NCI-H1694 (cell line): ENCODE measurements at places on chromosomes 11 and 22.

GRCh38 chr11:4991060-4991459 is 3.6 kb upstream of the OR51L1 start:
- DNase-seq: no peak

- peak; percentile 88 for DNase-seq
Observed at GRCh38 chr11:57761301-57762234, at the start of gene CTNND1. Gene CTNND1, plus strand, starts transcription at chr11:57761802. Its CDS starts 29,677 bp downstream, at chr11:57791479.

GRCh38 chr22:17411213-17411612 is 42.0 kb downstream of the CECR2 start:
- peak; percentile 94 for DNase-seq

DNA sequence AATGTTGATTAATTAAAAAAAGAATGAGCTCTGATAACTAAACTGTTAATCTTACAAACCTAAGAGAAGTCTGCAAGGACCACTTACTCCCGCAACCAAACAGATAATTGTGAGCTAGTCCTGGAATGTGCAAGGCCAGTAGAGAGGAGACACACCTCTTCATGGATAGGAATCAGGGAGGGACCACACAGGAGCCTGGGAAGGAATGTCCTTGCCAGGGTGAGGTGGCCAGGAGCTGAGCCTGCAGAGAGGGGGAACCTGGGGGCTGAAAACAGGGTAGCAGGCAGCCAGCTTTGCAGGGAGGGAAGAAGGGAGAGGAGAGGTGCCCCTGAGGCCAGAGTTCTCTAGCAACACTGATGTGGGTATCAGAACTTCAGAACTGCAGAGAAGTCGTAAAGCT is 9.4 kb upstream of the NLRP10 start:
- no peak for DNase-seq

GRCh38 chr11:116613206-116613875 is 159.4 kb downstream of the BUD13 start:
- DNase-seq: peak; percentile 40

DNA sequence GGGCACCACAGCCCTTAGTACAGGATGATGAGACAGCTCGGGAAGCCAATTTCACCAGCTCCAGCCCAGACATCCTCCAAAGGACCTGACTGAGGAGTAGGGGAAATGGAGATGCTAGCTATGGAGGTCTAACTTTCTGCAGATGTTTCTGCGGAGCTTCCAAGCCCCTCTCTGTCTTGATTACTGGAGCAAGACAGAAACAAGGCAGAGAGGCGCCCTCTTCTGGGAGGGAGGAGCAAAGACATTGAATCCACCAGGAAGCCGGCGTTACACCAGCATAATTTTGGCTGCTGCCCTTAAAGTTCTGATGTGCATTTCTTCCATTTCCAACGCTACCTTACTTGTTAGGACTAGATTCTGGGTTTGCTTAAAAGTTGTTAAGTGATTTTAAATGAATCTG is 107.3 kb upstream of the HSD17B12 start:
- DNase-seq: peak; percentile 36

- DNase-seq: peak; percentile 33
Observed at GRCh38 chr22:43152357-43153071, 1.2 kb downstream of the TSPO start.

GRCh38 chr11:112762707-112763090 is 198.5 kb upstream of the NCAM1 start:
- no peak for DNase-seq

DNA sequence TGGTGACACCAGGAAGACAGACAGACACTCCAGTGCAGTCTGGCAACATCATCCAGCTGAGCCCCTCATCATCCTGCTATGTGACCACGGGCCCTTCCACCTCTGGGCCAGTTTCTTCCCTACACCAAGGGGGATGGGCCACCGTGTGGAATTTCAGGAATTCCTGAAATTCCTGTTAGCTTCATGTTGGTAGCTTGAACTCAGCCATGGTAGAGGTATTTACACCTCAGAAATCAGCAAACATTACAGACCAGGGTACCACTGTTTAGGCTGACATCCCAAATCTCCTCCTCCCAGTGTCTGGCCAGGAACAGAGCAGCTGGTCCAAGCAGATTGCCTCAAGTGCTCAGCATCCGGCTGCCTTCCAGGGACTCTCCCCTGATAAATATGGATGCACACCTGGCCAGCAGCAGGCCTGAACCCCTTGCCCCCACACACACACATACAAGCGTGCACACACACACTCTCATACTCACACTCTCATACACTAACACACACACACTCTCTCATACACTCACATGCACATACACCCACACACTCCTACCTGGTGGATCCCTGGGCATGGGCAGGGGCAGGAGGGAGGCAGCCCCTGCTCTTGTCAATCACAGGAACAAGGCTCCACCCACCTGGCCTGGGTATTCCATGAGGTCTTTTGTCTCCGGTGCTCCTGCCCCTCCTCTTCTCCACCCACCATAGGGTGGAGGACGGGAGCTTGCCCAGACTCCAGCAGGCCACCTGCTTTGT is 85.2 kb downstream of the BUD13 start:
- no peak for DNase-seq

- no peak for DNase-seq
Observed at GRCh38 chr11:106420048-106420665, 342.7 kb downstream of the AASDHPPT start.

- DNase-seq: no peak
Observed at GRCh38 chr11:120719348-120719747, 207.8 kb downstream of the GRIK4 start.

GRCh38 chr22:36220451-36220921 is 18.8 kb downstream of the APOL2 start:
- DNase-seq: peak; percentile 4

DNA sequence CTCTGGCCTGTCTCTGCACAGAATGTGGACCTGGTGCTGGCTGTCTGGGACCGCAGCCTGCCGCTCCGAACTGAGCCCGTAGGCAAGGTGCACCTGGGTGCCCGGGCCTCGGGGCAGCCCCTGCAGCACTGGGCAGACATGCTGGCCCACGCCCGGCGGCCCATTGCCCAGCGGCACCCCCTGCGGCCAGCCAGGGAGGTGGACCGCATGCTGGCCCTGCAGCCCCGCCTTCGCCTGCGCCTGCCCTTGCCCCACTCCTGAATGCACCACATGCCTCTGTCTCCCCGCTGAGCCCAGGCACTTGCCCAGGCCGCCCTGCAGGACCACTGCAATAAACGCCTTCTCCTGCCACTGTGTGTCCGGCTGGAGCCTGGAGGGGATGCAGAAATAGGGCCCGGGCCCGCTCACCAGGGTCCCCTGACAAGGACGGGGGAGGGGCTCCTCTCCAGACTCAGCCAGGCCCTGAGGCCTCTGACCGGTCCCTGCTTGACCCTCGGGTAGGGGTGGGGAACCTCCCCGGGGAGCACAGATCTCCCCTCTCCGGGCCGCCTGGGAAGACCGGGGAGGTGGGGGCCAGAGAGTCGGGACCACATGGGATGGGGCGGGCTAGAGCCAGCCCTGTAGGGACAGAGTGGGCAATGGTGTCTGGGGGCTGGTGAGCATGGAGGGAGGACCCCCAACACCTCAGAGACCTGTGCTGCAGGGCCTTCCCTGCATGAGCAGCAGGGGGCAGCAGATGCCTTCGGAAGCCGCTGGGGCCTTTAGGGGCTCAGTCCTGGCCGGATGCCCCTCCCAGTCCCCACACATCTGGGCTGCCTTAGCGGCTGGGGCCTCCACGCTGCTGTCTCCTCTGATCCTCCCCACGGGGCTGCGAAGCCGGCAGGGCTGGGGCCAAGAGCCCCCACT is 1.4 kb upstream of the TNNI2 start:
- no peak for DNase-seq

GRCh38 chr11:131471976-131472375 is 101.6 kb downstream of the NTM start:
- no peak for DNase-seq

GRCh38 chr22:33697640-33698039 is 222.6 kb downstream of the LARGE1 start:
- DNase-seq: no peak

GRCh38 chr11:95279921-95280868 is 49.2 kb upstream of the SESN3 start:
- no peak for DNase-seq

GRCh38 chr11:72552399-72552910 is 118.1 kb upstream of the CLPB start:
- DNase-seq: no peak

- DNase-seq: peak; percentile 9
Observed at GRCh38 chr11:10653946-10654810, 39.4 kb downstream of the IRAG1 start.

DNA sequence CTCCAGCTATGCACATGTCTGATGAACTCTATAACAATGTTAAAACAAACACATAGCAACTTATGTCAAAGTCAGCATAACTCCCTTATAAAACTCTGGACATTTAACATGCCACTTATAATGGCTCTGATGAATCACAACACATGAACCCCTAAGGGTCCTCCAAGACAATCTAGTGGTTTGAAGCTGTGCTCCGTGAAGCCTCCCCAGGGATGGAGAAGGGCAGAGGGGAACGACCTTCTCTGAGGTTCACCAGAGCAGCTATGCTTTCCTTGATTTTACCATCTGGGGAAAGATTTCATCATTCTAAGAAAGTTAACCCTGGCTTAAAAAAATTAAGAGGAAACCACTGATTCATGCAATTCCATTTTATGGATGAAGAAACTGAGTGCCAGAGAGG is 84.4 kb downstream of the MPPED2 start:
- no peak for DNase-seq

DNA sequence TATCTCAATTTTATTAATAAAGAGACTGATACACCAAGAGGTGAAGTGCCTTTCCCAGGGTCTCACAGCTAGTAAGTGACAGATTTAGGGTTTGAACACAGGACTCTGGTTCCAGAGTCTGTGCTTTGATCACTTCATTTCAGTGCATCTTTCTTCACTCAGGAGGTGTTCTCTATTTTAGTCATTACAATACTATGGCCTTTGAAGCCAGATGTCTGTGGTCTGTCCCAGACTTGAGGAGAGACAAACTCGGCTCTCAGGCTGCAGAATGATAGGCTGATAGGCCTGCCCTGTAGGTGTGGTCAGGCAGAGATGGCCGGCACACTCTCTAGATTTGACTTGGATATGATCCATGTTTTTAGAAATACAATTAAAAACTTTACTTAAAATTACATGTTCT is 478.5 kb upstream of the CCDC90B start:
- no peak for DNase-seq

DNA sequence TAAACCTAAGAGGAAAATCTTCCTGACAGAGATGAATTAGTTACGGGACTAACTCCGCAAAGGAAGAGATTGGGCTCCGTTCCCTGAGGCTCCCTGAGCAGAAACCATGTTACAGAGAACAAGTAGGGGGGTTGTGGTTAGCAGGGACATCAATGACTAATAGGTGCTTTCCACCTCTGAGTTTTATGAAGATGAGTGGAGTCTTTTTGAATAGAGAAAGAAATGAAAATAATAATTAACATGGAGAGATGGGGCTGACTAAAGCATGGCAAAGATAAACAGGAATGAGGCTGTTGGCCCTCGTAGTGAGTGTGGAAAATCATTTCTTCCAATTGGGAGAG is 47.5 kb upstream of the PICALM start:
- no peak for DNase-seq

GRCh38 chr11:21179770-21180169 is 510.4 kb downstream of the NELL1 start:
- DNase-seq: no peak

GRCh38 chr22:24953384-24954113 is 1.0 kb downstream of the KIAA1671 start:
- DNase-seq: no peak

DNA sequence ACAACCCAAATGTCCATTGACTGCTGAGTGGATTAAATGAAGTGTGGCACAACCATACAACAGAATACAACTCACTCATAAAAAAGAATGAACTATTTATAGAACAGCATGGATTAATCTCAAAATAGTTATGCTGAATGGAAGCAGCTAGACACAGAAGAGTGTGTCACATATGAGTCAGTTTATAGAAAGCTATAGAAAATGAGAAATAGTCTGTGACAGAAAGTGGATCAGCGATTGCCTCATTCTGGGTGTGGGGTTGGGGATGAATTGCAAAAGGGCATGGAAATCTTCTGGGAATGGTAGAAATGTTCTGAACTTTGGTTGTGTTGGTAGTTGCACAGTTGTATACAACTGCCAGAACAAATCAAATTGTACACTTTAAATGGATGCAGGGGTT is 37.4 kb downstream of the PRR5L start:
- DNase-seq: no peak

GRCh38 chr11:28913883-28914282 is 805.7 kb downstream of the METTL15 start:
- DNase-seq: no peak

GRCh38 chr11:129489249-129489648 is 113.6 kb downstream of the BARX2 start:
- no peak for DNase-seq

DNA sequence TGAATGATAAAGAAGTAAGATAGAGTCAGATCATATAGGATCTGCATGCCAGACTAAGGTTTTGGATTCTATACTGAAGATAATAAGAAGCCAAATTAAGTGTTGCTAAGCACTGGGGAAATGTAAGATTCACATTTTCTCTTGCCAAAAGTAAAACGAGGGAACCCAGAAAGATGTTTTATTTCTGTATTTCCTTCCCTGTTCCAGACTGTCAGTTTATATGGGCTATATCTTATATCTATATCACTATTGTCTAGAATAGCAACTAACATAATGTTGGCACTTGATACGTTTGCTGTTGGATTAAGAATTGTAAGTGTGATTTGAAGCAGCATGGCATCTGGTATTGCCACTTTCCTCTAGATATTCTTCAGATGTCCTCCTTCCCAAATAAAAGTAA is 8.3 kb downstream of the OR52E6 start:
- DNase-seq: no peak

GRCh38 chr11:117501237-117501898 is 173.7 kb downstream of the CEP164 start:
- DNase-seq: no peak

DNA sequence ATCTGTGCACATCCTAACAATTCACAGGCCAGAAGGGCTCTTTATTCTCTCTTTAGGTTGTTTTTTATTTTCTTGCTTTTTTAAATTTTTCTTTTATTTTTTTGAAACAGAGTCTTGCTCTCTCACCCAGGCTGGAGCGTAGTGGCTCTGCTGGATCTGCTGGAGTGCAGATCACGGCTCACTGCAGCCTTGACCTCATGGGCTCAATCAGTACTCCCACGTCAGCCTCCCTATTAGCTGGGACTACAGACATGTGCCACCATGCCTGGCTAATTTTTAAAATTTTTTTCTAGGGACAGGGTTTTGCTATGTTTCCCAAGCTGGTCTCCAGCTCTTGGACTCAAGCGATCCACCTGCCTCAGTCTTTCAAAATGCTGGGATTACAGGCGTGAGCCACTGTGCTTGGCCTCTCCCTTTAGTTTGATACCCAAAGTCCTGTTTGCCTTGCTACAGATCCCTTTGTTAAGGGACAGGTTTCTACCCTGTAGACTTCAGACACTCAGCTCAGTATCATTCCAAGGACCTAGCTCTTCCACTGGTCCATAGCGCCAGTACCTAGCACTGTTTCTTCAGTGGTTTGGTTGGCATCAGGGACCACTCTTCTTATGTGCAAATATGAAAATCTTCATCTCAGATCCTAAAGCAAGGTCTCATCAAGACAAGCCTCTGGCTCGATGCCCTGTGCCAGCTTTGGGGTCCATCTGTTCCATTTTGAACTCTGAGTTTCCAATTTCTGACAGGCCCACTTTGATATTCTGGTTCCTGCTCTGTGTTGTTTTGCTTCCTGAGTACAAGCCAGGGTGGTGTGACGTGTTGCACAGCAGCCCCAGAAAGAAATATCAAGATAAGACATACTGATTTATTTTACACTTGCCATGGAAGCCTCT is 211.7 kb downstream of the FAT3 start:
- peak; percentile 44 for DNase-seq
